Fibroblast of skin of right quadriceps (primary cell): ENCODE measurements at places on chromosomes 3 and 15.

- no peak for DNase-seq
Measured at GRCh38 chr15:86653344-86654197, 573.9 kb downstream of the AGBL1 start.

GRCh38 chr3:52144796-52145735 is 9.2 kb downstream of the POC1A start:
- no peak for DNase-seq

- DNase-seq = peak; percentile 35
Measured at GRCh38 chr15:25671132-25671531, 192.0 kb downstream of the ATP10A start.

- DNase-seq = no peak
Measured at GRCh38 chr3:125144653-125145314, 67.8 kb downstream of the SLC12A8 start.

- peak; percentile 30 for DNase-seq
Measured at GRCh38 chr3:183537295-183537730, 18.2 kb downstream of the KLHL6 start.

- no peak for DNase-seq
Measured at GRCh38 chr3:45597581-45597980, 3.0 kb downstream of the LIMD1 start.
